ENCODE measurements at places on chromosomes 2 and 18. TPM values are rescaled to one million over a fixed set of nuclear protein-coding genes. Genes with fewer than 3 reads are reported as not detected.

GRCh38 chr2:236871500-236872001, 214.1 kb upstream of the COPS8 start:
- peak; percentile 51 for DNase-seq

GRCh38 chr18:38930881-38931753, 1365.5 kb upstream of the CELF4 start:
- no peak for DNase-seq

DNA sequence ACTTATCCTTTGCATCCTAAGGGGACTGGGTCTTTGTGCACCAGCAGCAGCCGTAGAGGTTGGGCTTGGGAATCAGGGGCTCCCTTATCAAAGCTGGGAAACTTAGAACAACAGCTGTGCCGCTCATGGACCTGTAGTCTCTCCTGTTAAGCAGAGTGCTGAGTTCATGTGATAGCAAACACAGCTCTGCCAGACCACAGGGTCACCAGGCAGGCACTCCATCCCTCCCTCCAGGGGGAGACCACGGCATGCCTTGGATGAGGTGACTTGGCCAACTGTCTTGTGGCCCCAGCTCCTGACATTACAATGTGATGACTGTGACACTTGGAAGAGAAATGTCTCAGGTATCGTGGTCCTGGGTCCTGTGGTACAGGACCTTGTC, 60.0 kb downstream of the DGKD start:
- no peak for DNase-seq

GRCh38 chr2:38187541-38188011, 111.6 kb upstream of the CYP1B1 start:
- peak; percentile 72 for DNase-seq

DNA sequence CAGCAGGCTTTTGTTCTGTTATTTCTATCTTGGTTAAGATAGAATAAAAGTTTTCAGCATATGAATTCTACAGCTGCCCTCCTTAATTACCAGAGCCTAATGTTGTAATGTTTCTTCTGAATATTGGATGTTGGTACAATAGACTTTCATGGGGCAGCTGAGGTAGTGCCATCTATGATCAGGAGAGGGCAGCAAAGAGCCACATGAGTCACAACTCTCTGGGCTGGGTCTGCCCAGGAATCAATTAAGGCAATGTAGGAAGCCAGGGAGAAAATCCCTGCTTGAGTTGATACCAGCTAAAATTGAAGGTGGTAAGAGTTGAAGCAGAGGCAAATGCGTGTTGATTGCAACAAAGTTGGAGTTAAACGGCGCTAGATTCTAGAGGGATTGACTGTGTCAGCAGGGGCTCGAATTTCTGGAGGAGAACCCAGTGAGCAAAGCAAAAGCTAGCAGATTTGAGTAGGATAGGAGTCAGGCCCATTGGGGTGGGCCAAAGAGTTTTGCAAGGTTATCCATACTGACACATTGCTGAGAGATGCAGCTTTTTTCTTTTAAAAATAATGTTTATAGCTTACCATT, 10.6 kb upstream of the MC5R start:
- DNase-seq: peak; percentile 81

DNA sequence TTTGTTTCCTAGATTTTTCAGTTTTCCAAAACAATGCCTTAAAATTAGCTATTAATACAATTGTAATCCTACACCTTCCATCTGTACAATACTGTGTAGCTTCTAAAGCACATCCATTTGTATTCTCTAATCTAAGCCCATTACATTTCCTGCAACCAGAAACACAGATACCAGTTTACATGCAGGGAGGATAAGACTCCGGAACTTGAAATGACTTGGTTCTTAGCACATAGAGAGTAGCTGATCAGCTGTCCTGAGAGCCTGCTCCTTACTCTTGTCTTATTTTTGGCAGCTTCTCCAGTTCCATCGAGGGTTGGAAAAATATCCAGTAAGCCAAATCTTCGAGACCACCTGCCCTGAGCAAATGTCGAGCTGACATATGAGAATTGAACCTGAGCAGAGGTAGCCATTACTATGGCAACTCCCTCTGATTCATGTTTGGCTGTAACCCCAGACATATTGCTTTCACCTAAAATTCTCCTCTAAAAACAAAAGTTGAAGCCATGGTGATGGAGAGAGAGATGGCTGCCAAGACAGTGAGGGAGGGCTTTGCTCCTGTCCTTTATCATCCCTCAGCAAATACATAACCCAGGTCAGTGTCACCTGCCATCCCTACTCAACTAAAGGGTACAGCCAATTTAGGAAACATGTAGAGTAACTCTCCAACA, 542.8 kb downstream of the IRS1 start:
- no peak for DNase-seq

DNA sequence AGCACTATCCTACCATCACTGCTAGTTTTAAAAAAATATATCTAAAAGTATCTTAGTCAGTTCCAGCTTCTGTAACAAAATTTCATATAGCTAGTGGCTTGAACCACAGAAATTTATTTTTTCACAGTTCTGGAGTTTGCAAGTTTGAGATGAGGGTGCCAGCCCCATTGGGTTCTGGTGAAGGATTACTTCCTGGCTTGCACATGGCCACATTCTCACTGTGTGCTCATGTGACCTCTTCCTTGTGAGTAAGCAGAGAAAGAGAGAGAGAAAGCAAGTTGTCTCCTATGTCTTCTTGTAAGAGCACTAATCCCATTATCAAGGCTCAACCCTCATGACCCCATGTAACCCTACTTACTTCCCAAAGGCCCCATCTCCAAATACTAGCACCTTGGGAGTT, 158.9 kb downstream of the DOK6 start:
- DNase-seq: no peak

Gene ZNF512
- total RNA-seq: 50.4 TPM
